ENCODE measurements at places on chromosomes 2 and 18. TPM values are rescaled to one million over a fixed set of nuclear protein-coding genes. Genes with fewer than 3 reads are reported as not detected.

The FBXO11 gene
- 50.1 TPM for total RNA-seq

The ARL6IP6 gene
- total RNA-seq: 31.2 TPM

The ROCK2 gene
- 24.4 TPM for total RNA-seq

DNA sequence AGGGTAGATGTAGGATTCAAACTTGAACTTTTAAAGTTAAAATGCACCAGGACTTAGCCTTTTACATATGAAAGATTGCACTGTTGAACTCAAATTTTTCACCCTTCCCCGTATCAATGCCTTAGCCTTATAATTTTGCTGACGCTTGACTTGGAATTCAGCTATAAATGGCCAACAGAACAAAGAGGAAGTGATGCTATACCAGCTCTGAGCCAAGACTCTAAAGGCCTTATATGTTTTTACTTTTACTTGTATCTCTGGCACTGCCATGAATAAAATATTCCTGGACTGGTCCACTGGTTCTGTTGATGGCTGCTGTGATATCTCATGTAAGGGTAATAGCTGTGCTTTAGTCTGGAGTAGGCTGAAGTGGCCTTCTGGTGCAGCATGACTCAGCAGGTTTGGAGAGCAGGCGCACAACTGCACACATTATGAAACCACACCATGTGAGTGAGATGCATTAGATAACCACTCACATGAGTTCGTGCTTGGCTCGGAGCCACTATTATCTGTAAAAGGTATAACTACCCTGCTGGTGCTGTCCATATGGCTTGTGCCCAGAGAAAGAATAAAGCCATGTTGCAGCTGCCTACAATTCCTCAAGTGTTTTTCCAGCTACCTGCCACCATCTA, 8.4 kb upstream of the IER3IP1 start:
- DNase-seq: no peak

Measured in activated CD4-positive, alpha-beta T cell treated with anti-CD3 and anti-CD28 coated beads, Interleukin-2, amount 10 ng/mL, durations not matched to agents 24 days and 14 days (primary cell).